ENCODE measurements at places on chromosomes 6 and 20.

DNA sequence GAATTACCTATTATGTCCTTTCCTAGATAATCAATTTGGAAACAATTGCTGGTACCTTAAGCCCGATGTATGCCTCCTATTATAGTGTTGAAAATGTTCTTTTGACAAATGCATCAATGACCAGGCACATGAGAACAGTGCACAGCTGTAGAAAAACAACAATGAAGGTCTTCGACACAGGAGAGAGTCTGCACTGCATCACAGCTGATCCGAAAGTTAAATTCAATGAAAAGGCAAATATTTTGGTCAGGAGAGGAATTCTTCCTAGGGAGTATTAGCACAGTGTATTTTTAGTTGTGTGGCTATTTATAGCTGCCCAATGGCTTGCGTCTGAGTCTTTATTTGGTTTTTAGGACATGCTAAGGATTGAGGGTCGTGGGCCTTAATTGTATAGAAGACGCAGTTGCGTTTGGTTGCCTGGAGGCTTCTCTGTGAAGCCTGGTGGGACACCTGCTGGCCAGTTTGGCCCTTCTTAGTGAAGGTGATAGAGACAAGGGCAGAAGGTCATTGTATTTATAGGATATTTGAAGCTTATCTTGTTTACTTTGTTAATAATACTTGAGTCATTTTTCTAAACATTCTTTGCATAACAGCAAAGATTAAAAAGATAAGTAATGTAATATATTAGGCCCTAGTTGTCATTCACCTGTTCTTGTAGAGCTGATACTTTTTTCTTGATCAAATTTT is 72.3 kb downstream of the CDYL start:
- no peak for DNase-seq

DNA sequence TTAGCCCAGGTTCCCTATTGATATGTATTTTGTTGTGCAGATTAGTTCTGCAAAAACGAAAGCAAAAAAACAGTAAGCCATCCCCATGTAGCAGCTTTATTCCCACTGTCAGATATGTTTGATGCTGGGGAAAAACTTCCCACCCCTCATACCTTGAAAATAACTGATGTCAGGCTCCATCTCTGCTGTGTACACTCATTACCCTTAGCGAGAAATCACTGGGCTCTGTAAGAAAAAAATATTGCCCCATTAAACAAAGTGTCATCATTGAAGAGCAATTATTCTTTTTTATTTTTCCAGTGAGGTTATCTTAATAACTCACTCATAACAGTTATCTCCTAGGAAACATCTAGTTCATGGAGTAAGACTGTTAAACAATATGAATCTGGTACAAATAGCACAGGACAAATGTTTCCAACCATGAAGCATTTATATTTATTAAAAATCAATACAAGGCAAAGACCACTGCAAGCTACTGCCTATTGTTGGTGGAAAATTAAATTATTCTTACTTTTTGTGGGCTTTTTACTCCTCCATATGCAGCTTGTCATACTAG is 268.8 kb downstream of the LMBRD1 start:
- DNase-seq = no peak

DNA sequence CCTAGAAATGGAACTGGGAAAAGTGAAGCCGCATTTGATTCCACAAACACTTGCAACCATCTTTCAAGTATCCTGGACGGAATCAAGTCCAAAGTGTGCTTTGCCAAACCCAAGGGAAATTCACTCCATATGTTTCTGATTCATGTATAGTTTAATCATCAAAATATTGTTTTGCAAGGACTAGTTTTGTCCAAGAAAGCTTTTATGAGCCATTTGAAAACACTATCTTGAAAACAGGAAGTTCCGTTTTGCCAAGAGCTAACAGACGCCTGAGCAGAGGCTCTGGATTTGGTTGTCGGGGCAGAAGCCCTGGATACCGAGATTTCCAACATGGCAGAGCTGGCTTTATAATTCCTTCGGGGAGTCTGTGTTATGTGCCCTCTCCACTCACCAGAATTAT is 251.1 kb downstream of the PHACTR1 start:
- peak; percentile 66 for DNase-seq

GRCh38 chr6:73560182-73560732 is 39.4 kb upstream of the EEF1A1 start:
- no peak for DNase-seq

- DNase-seq = no peak
Observed at GRCh38 chr6:166921570-166921969, 34.8 kb downstream of the RNASET2 start.

GRCh38 chr6:51024126-51024525 is 205.5 kb downstream of the TFAP2B start:
- no peak for DNase-seq

- no peak for DNase-seq
Observed at GRCh38 chr20:62879275-62880146, 17.9 kb upstream of the TCFL5 start.

DNA sequence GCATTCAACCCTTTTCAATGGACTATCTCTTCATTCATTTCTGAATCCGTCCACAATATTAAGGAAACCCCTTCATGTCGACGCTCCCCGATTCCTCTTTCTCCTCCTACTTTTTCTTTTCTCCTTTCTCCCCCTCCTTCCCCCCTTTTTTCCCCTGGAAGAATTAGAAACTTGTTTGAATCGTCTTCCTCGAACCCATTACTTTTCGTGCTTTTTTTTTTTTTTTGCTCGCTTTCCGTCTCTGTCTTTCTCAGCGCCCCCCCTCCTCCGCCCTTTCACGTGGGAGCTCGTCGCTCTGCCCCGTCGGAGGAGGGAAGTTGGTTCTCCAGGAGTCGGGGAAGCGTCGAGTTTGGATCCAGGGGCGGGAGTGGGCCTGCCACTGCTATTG is 2.3 kb upstream of the NKX2-2 start:
- no peak for DNase-seq

GRCh38 chr6:39430446-39430845 is 107.9 kb upstream of the KCNK16 start:
- no peak for DNase-seq

DNA sequence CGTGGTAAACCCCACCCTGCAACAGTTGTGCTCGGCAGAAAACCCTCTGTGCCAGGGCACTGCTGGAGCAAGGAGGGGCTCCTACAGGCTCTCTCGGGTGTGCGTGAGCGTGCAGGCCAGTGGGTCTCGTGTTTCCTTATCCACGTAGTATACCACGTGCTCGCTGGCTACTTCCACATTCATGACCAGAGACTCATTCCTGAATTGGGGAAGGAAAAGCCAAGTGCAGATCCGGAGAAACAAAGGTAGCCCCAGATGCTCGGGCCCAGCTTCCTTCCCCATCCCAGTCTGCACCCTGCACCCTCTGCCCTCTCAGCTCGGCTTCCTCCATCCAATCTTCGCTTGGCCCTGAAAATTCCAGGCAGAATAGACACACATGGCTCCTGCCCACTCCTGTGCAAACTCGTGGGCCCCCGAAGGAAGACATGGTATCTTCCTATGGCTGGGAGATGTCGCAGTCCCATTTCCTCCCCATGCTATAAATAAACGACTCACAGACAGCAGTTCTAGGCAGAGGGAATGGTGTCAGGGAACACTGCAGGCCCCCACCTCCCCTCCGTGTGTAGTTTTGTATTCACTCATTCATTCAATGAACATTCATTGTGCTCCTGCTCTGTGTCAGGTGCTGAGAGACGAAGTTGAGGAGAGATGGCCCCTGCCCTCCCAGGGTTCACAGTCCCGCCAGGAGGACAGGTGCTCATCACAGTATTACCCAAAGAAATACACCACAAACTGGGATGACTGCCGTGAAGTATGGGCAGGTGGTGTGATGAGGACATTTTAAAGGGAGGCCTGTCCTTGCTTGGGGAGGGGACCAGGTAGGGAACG is 29.6 kb downstream of the NPEPL1 start:
- DNase-seq = no peak

DNA sequence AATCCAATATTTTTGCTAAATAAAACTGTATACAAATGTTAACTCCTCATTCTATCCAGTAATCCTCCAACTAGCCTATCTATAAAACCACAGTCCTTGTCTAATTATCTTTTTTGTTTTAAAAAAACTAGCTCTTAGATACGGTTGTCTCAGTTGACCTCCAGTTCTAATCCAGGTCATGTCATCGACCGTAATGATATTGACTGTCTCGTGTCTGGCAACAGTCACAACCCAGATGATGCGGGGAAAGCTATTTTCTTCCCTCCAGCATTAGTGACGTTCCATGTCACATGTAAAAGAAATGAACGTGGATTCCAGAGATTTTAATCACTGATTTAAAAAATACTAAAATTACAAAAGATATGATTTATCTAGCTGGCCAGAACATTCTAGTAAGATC is 35.5 kb downstream of the HEBP2 start:
- no peak for DNase-seq

GRCh38 chr6:71509191-71510005 is 220.8 kb downstream of the OGFRL1 start:
- DNase-seq = no peak

DNA sequence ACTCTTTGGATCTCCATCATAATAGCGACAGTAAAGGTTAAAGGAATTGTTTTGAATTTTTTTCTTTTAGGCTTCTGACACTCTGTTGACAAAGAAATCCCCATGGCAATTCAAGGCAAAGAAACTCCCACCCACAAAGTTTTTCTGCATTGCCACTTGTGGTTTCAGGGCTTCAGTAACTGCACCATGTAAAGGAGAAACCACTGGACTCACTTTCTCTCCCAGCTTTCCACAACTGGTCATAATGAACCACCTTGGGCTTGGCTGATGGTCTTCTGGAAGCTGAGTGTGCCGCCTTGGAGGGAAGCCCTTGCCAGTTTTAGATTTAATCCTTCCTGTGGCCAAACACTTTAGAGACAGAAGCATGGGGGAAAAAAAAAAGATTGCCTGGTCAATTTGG is 163.1 kb downstream of the ISM1 start:
- DNase-seq = no peak

DNA sequence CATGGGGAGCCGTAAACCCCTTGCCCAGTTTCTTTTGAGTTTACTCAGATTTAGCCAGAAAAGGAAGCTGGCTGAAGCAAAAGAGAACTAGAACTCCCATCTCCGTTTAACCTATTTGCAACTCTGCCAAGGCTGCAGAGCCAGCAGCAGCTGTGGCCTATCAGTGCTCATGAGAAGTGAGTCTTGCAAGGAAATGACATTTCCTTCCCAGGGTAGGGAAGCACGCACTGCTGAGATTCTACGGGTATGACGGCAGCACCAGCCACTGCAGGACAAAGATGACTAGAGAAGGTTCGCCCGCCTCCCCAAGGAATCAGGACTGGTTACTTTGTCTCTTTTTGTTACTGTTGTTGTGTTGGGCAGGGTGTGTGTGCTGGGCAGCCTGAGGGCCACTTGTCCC is 47.6 kb downstream of the PPP1R3G start:
- peak; percentile 45 for DNase-seq

GRCh38 chr6:163913045-163913444 is 498.5 kb downstream of the QKI start:
- no peak for DNase-seq

GRCh38 chr20:11844691-11845090 is 73.0 kb upstream of the BTBD3 start:
- DNase-seq = no peak
